ENCODE measurements at places on chromosomes 7 and 10.

- no peak for DNase-seq
Observed at GRCh38 chr7:98902523-98902922, 24.2 kb downstream of the TRRAP start.

DNA sequence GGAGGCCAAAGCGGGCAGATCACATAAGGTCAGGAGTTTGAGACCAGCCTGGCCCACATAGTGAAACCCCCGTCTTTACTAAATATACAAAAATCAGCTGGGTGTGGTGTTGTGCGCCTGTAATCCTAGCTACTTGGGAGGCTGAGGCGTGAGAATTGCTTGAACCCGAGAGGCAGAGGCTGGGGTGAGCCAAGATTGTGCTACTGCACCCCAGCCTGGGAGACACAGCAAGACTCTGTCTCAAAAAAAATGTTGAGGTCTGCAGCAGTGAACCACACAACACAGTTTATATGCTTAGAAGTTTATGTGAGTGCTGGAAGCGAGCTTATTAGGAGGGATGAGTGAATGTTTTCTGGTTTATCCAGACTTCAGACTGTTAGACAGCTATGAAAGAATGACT, 10.4 kb downstream of the LHPP start:
- no peak for DNase-seq

DNA sequence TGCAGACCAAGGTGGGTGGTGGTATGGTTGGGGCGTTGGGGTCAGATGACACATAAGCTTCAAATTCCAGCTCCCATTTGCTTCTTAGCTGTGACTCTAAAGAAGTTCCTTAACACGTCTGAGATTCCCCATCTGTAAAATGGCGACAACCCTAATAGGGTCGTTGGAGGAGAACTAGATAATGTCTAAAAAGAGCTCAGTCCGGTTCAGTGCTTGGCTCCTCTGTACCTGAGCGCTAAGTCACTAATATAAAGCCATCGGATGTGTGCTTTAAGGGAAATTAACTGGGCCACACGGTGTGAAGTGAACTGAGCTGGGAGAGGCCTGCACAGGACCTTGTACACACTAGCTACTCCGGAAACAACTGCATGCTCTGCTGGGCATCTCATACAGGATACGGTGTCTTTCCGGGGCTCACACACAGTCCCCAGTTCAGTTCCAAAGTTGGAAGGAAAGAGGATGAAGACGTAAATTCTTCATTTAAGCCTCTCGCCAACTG, 476 bp upstream of the ZFYVE27 start:
- DNase-seq: no peak

DNA sequence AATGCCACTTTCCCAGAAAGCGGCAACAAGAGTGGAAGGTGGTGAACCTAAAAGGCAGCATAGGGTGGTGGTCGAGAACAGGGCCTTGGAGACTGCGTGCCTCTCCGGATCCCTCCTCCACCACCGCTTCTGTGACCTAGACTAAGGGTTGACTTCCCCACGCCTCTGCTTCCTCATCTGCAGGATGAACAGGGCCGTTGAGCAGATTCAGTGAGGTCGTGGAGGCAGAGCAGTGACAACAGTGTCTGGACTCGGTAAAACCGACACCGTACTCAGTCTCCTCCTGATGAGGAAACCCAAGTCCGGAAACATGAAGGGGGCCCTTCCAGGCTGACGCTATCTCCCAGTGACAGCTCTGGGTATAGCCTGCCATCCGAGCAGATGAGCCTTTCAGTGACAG, 162.6 kb downstream of the CELF2 start:
- peak; percentile 62 for DNase-seq

GRCh38 chr10:84075226-84076046, 63.9 kb upstream of the GHITM start:
- no peak for DNase-seq

- no peak for DNase-seq
Observed at GRCh38 chr10:86043236-86043635, 323.4 kb downstream of the GRID1 start.

GRCh38 chr7:98727146-98727709, 110.1 kb downstream of the NPTX2 start:
- DNase-seq: no peak

- DNase-seq: no peak
Observed at GRCh38 chr7:98232799-98233198, 19.2 kb downstream of the TECPR1 start.

- no peak for DNase-seq
Observed at GRCh38 chr7:135822376-135822775, 73.8 kb upstream of the FAM180A start.

DNA sequence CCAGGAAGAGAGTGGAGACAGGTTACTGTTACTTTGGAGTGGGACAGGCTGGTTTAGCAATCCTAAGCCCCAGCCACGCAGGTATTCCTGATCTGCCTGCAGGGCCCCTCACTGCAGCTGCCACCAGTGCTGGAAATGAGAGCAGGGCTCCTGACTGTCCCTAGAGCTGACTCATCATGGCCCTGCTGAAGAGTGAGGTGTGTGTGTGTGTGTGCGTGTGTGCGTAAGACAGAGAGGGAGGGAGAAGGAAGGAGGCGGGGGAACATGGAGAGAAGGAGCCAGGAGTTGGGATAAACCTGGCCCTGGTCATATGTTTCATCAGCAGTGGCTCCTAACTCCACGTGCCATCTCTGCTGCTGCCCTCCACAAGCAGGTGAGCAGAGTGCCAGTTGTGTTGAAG, 3.6 kb downstream of the FOXI2 start:
- DNase-seq: no peak

GRCh38 chr7:101945034-101945758, 127.8 kb downstream of the CUX1 start:
- no peak for DNase-seq

GRCh38 chr7:83161899-83162401, 734 bp downstream of the PCLO start:
- DNase-seq: no peak

DNA sequence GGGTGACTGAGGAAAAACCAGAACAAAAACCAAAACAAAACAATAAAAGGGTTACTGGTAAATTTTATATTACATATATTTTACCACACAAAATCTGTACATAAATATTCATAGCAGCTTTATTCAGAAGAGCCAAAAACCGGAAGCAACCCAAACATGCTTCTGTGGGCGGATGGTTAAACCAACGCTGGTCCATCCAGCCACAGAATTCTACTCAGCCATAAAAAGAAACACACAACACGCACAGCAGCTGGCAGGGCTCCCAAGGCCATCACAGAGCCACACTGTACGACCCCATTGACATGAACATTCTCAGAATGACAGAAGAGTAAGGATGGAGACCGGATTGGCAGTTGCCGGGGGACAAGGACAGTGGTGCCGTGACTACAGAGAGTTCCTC, 83.6 kb downstream of the PROSER2 start:
- DNase-seq: no peak

- DNase-seq: no peak
Observed at GRCh38 chr7:32929430-32930143, 27.7 kb upstream of the FKBP9 start.

- DNase-seq: no peak
Observed at GRCh38 chr10:113992471-113993011, 51.1 kb upstream of the ADRB1 start.

DNA sequence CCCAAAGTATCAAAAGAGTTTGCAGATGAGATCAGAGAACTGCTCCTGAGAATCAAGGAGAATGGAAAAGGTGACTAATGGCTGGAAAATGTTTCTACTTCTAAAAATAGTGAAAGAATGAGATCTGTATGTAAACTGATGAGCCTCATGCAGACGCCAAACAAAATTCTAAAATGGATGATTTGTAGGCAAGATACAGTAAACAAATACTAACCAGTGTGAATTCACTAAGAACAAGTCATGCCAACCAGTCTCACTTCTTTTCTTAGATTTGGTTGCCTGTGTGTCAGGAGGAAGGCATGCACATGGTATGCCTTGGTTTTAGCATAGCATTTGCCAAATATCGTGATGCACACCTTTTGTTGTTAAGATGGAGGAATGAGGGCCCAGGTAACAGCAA, 94.9 kb upstream of the PIK3CG start:
- no peak for DNase-seq

GRCh38 chr7:78588393-78588792, 789.8 kb downstream of the PHTF2 start:
- no peak for DNase-seq

Measured in CD8-positive, alpha-beta T cell (primary cell).